Placental epithelial cell (primary cell): ENCODE measurements at places on chromosomes 2 and 18. TPM values are rescaled to one million over a fixed set of nuclear protein-coding genes. Genes with fewer than 3 reads are reported as not detected.

Gene STAMBP
- 21.2 and 37.1 TPM in 2 replicates for total RNA-seq

Gene FSHR
- total RNA-seq, result 0.39 TPM in 1 of 2 replicates, not detected in the other

Gene DCAF17
- 21.2 and 30.9 TPM in 2 replicates for total RNA-seq

Gene MEP1B
- under 0.01 and 0.11 TPM in 2 replicates for total RNA-seq

Gene SPDYA
- 0.76 and 2.0 TPM in 2 replicates for total RNA-seq

Gene STEAP3
- 0.39 and 5.2 TPM in 2 replicates for total RNA-seq

Gene NEMP2
- 5.4 and 6.7 TPM in 2 replicates for total RNA-seq

Gene SIX3
- total RNA-seq, result not detected in 2 replicates

Gene AFF3
- total RNA-seq, result not detected in 2 replicates

Gene PSME4
- 28.7 and 46.5 TPM in 2 replicates for total RNA-seq

Gene ZNF516
- 12.1 and 17.3 TPM in 2 replicates for total RNA-seq

Gene GPR75
- 3.5 and 5.2 TPM in 2 replicates for total RNA-seq

Gene TMEM182
- 2.0 and 2.8 TPM in 2 replicates for total RNA-seq

Gene TET3
- 9.2 and 13.0 TPM in 2 replicates for total RNA-seq
